Activated CD4-positive, alpha-beta T cell treated with anti-CD3 and anti-CD28 coated beads, Interleukin-2, Interleukin-4, amounts not matched to agents 100 ng/mL and 50 ng/mL, durations not matched to agents 16 hours and 8 hours (primary cell): ENCODE measurements at places on chromosomes 4 and X.
A peak's percentile ranks its signal among the peaks of the same experiment; 100 is the strongest.

DNA sequence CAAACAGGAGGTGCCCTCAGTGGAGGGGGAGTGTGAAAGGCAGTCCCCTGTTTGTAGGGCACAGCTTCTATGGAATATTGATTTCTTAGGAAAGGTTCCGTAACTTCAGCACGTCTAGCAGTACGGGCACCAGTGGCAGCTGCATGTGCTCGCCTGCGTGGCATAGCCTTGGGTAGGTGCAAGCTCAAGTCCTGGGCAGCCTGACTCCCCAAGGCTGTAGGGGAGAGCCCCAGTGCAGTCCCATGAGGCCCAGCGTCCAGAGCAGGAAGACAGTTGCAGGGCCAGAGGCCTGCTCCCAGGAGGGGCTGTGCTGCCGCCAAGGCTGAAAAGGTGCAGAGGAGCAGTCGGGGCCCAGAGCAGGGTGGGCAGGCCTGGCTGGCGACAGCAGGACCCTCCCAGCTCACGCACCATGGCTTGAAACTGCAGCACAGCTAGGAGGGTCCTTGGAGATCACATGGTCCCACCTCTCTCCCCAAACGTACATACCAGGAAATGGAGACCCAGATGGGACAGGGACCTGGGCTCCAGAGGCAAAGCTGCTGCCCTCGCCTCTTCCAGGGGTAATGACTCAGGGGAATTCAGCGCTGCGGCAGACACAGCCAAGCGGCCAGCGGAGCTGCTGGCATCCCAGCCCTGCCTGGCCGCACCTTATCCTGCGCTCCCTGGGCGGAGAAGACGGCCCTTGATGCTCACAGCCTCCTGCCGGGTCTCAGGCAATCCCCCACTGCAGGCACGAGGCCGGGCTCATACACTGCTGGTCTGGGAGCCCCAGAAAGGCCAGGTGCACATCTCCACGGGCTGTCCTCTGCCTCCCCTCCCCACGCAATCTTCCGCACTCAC is 6.0 kb upstream of the DUSP9 start:
- DNase-seq: no peak

GRCh38 chr4:160352637-160353036 is 1249.8 kb downstream of the RAPGEF2 start:
- no peak for DNase-seq

GRCh38 chr4:63589796-63590195 is 819.5 kb downstream of the TECRL start:
- DNase-seq: no peak

DNA sequence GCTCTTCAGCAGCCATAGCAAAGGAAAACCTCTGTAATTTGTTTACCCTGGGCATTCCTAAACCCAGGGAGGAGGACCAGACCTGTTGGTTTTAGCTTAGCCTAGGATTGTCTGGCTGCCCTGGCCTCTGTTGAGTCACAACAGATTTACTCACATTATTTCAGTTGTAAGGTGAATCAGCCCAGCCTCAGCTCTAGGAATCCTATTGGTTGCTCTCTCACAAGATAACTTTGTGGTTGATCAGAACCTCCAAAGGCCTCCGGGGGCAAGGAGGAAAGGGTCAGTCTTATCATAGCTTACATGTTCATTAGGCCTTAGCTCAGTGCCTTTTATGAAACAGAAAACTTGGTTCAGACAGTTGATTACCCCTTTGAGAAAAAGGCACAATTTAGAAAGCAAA is 41.0 kb downstream of the PDK3 start:
- DNase-seq: peak; percentile 68

DNA sequence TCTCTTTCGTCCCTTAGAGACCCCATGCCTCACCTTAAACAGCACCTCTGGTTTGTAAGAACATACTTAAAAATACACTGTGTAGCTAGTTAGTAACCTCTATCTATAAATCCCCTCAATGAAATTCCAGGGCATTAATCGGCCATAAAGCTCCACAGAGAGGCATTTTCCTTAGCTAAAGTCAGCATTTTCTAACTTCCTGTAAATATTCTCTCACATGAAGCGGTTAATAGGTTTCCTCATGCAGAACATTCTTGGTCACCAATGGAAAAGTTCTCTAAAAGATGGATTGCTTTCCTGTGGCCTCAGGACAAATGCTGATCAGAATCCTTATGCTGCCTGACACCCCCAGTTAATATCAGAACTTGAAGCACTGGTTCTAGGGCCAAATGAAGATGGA is 248.6 kb upstream of the BOD1L1 start:
- DNase-seq: no peak

DNA sequence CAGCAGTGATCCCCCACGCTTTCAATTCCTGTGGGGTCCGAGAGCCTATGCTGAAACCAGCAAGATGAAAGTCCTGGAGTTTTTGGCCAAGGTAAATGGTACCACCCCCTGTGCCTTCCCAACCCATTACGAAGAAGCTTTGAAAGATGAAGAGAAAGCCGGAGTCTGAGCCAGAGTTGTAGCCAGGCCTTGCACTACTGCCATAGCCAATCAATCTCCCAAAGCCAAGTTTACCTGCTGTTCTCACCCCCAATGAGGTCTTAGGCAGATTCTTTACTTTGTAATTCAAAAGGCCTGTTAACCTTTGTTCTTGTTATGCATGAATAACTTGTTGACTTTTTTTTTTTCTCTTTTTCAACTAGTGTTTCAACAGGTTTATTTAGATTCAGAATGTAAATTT is 4.0 kb downstream of the MAGEB2 start:
- DNase-seq: no peak

DNA sequence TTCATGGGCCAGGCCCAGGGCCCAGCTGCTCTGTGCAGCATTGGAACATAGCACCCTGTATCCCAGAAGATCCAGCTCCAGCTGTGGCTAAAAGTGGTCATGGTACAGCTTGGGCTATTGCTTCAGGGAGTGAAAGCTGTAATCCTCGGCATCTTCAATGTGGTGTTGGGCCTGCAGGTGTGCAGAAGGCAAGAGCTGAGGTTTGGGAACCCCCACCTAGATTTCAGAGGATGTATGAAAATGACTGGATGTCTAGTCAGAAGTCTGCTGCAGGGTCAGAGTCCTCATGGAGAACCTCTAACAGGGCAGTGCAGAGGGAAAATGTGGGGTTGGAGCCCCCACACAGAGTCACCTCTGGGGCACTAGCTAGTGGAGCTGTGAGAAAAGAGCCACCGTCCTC is 341.7 kb downstream of the PPP3CA start:
- no peak for DNase-seq

- DNase-seq: no peak
Measured at GRCh38 chr4:85610450-85610849, 135.5 kb downstream of the ARHGAP24 start.

DNA sequence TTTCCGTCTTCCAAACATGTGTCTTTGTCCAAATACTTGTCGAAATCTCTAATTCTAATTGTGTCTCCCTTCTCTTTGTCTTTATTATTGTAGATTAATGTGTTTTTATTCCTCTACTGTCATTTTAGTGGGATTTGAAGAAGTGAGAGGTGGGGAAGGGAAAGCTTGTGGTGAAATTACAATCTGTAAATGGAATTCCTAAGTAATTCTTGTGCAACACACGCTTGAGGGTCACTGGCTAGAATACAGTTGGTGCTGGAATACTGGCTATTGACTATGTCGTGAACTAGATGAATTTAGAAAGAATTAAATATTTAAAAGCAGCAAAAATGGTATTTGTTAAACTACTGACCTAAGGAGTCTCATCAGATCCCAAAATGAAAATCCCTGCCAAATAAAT is 10.7 kb upstream of the FNIP2 start:
- no peak for DNase-seq

DNA sequence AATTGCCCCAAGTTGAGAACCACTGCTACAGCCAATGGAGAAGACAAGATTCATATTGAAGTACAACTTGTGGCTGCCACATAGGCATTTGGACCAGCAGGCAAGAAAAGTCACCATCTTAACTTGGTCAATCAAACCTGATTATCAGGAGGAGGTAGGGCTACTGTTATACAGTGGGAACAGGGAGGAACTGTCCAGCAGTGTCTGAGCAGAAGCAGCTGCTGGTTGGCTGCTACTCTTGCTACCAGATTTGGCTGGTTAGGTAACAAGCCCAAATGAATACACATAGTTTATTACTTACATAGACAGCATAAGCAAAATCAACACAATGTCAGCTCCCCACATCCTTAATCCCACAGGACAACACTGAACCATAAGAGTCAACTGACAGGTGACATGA is 39.4 kb downstream of the ATP1B4 start:
- DNase-seq: no peak

DNA sequence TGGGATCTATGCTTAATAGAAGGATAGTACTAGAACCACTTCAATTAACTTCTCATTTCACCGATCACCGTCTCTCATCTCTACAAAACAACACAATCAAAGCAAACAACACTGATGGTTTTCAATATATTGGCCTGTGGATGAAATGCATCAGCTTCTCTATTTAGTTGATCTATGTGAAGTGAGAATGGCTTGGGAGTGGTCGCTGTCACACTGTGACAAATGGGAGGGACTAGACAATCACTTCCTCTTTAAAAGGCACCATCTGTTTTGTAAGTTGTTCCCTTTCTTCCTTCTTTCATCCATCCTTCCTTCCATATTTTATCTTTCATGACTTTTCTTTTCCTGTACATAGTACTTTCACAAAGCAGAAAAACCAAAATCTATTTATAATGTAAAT is 23.9 kb upstream of the NWD2 start:
- DNase-seq: no peak

DNA sequence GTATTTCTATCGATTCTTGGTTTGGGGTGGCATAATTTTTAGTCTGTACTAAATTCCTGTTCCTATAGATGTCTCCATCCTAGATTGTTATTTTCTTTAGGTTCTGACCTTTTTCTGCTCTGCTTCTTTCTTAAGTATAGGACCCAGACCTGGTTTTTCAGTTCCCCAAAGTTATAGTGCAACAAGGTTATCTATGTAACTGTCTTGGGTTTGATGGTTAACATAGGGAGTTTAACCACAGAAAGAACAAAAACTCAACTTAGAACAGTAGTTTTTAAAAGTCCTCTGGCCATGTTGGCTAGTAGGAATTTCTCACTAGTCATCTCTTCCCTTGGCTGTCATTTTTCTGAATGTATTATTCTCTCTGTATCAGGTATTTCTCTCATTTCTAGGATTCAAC is 38.8 kb upstream of the MAD2L1 start:
- no peak for DNase-seq

DNA sequence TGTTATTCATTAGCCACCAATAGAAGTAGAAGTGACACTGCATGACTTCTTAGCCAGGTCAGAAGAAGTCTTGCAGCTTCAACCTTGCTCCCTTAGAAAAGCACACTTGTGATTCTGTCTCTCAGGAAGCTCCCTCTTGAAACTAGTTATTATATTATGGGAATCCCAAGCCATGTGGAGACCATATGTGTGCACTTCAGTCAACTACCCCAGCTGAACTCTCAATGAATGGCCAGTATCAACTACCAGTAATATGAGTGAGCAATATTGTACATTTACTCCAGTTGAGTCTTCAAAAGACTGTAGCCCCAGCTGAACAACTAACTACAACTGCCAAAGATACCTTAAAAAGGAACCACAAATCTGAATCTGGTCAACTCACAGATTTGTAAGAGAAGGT is 77.1 kb upstream of the GABRA3 start:
- DNase-seq: no peak

GRCh38 chr4:89242216-89242615 is 65.4 kb downstream of the GPRIN3 start:
- DNase-seq: no peak

GRCh38 chrX:119638725-119639471 is 32.7 kb upstream of the NKRF start:
- DNase-seq: no peak

- DNase-seq: no peak
Measured at GRCh38 chr4:66693694-66694093, 851.6 kb downstream of the CENPC start.

DNA sequence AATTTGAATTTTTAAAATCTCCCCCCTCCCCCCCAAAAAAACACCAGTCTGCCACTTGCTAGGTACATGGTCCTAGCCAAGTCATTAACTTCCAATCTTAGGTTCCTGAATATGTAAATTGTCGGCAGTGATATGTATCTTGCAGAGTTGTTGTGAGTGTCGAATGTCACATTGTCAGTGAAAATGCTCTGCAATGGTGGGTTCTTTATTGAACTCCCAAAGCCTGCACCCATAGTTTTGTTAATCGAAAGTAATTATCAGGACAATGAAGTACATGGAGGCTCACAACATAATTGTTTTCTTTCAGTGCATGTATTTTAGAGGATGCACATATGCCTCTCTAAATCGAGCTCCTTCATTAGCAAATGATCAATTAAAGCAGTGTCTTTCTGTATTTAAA is 185.6 kb upstream of the S100G start:
- no peak for DNase-seq

DNA sequence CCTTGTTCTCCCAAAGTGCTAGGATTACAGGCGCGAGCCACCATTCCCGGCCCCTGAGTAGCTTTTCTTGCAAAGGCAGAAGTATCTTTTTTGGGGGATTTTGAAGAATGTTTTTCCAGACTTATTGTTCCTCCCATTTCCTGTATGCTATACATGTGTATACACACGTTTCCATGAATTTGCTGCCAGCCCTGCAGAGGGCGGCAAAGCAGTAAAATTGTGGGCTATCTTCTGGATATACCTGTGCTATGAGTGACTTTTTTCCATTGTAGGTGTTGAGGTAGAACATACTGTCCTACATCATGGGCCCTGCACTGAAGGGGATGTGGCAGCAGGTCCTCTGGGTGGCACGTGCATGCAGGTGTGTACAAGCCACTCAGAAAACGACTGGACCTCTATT is 16.9 kb upstream of the MED28 start:
- no peak for DNase-seq
